ENCODE measurements at places on chromosomes 6 and 20. TPM values are rescaled to one million over a fixed set of nuclear protein-coding genes. Genes with fewer than 3 reads are reported as not detected.
A peak's percentile ranks its signal among the peaks of the same experiment; 100 is the strongest.

Gene LPIN3
- 0.74 TPM for total RNA-seq

Gene CARMIL1
- total RNA-seq, result 4.6 TPM

Gene GPR63
- 1.2 TPM for total RNA-seq

Gene SERINC3
- total RNA-seq, result 56.3 TPM

- no peak for DNase-seq
Observed at GRCh38 chr20:11331096-11331495, 586.6 kb upstream of the BTBD3 start.

- no peak for DNase-seq
Observed at GRCh38 chr20:33871362-33871761, 60.2 kb downstream of the CHMP4B start.

DNA sequence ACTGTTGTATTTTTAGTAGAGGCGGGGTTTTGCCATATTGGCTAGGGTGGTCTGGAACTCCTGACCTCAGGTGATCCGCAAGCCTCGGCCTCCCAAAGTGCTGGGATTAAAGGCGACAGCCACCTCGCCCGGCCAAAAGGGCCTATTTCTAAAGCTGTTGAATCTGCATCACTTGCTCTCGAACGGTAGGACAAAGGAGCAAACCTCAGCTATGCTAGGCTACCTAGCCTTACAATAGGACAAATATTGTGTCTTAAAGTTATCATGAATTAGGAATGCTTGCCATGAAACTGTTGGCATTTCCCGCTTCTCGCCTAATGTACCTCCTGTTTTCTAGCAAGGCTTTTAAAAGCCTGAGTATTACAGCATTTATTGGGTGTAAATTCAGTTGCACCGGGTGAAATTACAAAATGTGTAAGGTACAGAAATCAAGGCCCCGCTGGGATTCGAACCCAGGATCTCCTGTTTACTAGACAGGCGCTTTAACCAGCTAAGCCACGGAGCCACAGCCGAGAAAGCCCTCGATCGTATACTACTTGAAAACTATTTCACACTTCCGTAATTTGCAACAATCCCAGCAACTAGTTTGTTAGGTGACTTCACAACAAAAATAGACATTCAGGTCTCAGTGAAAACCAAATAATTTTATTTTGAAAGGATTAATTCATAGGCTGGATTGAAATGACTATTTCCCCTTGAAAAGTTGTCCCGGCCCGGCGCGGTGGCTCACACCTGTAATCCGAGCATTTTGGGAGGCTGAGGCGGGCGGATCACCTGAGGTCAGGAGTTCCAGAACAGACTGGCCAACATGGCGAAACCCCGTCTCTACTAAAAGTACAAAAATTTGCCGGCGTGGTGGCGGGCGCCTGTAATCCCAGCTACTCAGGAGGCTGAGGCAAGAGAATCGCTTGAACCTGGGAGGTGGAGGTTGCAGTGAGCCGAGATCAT lies 211.6 kb upstream of the ZNF184 start:
- peak; percentile 74 for DNase-seq

DNA sequence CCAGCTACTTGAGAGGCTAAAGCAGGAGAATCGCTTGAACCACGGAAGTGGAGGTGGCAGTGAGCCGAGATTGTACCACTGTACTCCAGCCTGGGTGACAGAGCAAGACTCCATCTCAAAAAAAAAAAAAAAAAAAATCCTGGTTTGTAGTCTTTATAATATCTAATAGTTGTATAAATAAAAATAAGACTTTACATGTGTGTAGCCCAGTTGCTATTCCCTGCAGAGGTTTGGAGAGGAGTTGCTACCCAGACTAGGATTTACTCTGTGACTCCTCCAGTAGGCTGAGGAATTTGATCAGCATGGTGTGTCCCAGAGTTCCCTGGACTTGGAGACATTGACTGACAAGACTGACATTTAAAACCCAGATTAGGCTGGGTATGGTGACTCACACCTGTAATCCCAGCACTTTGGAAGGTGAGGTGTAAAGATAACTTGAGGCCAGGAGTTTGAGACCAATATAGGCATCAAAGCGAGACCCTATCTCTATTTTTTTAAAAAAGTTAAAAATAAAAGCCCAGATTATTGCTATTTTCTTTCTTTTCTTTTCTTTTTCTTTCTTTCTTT lies 10.2 kb downstream of the CHMP4B start:
- DNase-seq, result no peak

GRCh38 chr6:35403544-35404442 lies 48.3 kb upstream of the FANCE start:
- no peak for DNase-seq
